Left forelimb (tissue), 1 donor: ENCODE measurements at places on chromosomes 16 and 17.

DNA sequence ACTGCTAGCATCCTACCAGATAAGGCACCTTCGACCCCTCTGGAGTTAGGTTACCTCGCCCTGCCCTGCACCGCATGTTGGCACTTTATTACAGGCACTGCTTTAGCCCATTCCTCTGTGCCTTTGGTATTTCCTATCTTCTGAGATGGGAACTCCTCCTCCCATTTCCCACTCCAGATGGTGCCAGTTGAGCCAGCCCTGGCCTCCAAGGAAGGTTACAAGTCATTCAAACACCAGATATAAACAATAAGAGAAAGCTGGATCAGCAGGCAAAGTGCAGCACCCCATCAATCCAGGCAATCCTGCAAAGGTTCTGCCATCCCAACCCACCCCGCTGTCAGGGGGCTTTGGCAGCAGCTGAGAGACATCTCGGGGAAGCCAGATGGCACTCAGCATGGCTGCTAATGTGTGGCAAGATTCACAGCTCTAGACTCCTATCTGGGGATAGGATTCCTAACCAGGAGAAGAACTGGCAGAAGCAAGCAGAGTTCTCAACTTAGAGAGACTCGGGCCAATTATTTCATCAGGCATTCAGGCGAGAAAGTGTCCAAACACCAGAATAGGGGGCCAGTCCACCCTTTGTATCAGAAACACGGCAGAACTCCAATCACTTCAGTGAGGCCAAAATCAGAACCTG, 113.0 kb downstream of the COPRS start:
- no peak for DNase-seq

- DNase-seq = no peak
Measured at GRCh38 chr17:67999291-67999911, 3.1 kb upstream of the C17orf58 start.

- no peak for DNase-seq
Measured at GRCh38 chr17:6218333-6218732, 148.2 kb downstream of the WSCD1 start.

DNA sequence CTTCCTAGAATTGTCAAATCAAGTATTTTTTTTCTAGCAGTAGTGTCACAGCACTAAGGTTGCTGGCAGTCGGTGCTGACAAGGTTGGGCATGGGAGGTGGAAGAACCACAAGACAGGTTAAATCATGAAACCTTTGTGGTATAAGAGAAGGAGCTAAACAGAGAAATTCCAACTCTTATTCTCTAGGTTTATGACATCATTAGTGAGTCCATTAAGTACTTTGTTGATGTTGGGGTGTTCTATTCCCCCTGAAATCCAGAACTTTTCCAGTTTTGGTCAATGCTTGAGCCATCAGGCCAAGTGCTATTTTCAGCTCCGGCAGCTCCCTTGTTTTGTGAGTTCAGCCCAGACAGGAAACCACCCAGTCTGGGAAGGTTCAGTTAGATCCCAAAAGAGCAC, 206.0 kb upstream of the SOX9 start:
- no peak for DNase-seq

DNA sequence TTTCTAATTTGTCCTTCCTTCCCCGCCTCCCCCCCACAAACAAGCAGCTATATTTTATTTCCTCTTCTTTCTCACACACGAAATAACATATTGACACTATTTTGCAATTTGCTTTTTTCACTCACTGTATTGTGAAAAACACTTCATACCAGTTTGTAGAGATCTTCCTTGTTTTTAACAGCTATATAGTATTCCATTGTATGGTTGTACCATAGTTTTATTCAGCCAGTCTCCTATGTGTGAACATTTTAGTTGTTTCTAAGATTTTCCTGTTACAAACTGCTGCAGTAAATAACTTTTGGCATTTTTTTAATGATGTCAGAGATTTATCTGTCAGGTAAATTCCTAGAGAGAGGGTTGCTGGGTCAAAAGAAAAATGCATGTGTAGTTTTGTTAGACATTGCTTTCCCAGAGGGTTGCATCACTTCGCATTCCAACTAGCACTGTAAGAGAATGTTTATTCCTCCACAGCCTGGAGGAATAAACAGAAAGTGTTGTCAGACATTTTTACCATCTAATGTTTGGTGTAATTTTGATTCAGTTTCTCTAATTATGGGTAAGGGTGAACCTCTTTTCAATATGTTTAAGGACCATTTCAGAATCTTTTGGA, 101.2 kb downstream of the MRTFB start:
- no peak for DNase-seq
